T-cell (primary cell): ENCODE measurements at places on chromosomes 13 and 19. TPM values are rescaled to one million over a fixed set of nuclear protein-coding genes. Genes with fewer than 3 reads are reported as not detected.

- H3K27ac ChIP-seq, result no peak overlapping the region
- no peaks in the 10 kb centered on the region for H3K36me3 ChIP-seq
- DNase-seq, result no peak
- H3K4me1 ChIP-seq, result peaks cover 15% of the 10 kb centered on the region
- H3K27me3 ChIP-seq, result no peaks in the 10 kb centered on the region
These were observed 21.5 kb upstream of the NFIC start for GRCh38 chr19:3344608-3345598.

GRCh38 chr13:33931397-33932311 lies 113.7 kb downstream of the RFC3 start:
- H3K27ac ChIP-seq, result no peak overlapping the region
- no peak overlapping the region for H3K4me3 ChIP-seq
- no peaks in the 10 kb centered on the region for H3K36me3 ChIP-seq
- H3K4me1 ChIP-seq, result no peaks in the 10 kb centered on the region
- no peaks in the 10 kb centered on the region for H3K27me3 ChIP-seq

- DNase-seq, result no peak
- no peaks in the 10 kb centered on the region for H3K4me1 ChIP-seq
- H3K4me3 ChIP-seq, result no peak overlapping the region
- H3K36me3 ChIP-seq, result no peaks in the 10 kb centered on the region
- H3K27ac ChIP-seq, result no peak overlapping the region
These were observed 217.1 kb downstream of the POSTN start for GRCh38 chr13:37381502-37381901.

GARIN5A gene
- 0.69 TPM for total RNA-seq

FBL gene
- 348 TPM for total RNA-seq
